Left lobe of liver (tissue), 2 donors: ENCODE measurements at places on chromosomes 11 and 22.

DNA sequence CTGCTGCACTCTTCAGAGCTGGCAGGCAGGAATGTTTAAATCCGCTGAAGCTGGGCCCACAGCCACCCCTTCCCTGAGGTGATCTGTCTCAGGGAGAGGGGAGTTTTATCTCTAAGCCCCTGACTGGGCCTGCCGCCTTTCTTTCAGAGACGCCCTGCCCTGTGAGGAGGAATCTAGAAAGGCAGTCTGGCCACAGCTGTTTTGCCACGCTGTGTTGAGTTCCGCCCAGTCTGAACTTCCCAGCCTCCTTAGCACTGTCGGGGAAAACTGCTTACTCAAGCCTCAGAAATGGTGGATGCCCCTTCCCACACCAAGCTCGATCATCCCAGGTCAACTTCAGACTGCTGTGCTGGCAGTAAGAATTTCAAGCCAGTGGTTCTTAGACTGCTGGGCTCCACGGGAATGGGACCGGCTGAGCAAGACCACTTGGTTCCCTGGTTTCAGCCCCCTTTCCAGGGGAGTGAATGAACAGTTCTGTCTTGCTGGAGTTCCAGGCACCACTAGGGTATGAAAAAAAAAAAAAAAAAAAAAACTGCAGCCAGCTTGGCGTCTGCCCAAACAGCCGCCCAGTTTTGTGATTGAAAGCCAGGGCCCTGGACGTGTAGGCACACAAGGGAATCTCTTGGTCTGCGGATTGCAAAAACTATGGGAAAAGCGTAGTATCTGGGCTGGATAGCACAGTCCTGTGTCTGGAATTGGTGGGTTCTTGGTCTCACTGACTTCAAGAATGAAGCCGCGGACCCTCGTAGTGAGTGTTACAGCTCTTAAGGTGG, 127.4 kb downstream of the SPON1 start:
- no peak for DNase-seq

GRCh38 chr11:119478711-119479285, 55.8 kb upstream of the THY1 start:
- peak; percentile 24 for DNase-seq

- no peak for DNase-seq
Measured at GRCh38 chr11:62715150-62716130, 8.0 kb downstream of the GNG3 start.

GRCh38 chr22:20656902-20657836, 116.7 kb upstream of the SERPIND1 start:
- DNase-seq: no peak
